ENCODE measurements at places on chromosomes 2 and 18. TPM values are rescaled to one million over a fixed set of nuclear protein-coding genes. Genes with fewer than 3 reads are reported as not detected.

DNA sequence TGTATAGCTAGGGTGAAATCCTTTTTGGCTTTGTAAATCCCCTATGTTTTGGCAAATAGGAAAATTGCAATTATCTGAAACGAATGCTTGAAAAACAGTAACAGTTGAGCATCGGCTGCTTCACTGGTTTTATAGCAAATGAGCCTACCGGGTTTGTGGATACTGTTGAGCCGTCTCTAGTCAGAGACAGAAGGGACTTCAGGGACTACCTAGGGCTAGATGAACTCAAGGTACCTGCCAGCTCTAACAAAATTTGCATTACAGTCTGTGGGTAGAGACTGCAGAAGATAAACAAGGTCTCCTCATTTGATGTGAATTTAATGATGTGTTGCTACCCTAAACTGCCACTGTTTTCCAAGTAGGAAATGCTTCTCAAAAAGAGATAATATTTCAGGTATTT, 101.1 kb downstream of the EML6 start:
- H3K36me3 ChIP-seq, result no peaks in the 10 kb centered on the region
- H3K4me1 ChIP-seq, result no peaks in the 10 kb centered on the region
- no peak overlapping the region for H3K27ac ChIP-seq
- no peak overlapping the region for H3K4me3 ChIP-seq
- H3K27me3 ChIP-seq, result no peaks in the 10 kb centered on the region

- peaks cover 20% of the 10 kb centered on the region for H3K36me3 ChIP-seq
- no peak overlapping the region for H3K4me3 ChIP-seq
- no peak for DNase-seq
- H3K27ac ChIP-seq, result no peak overlapping the region
Measured at GRCh38 chr2:170191166-170191866, 13.4 kb downstream of the MYO3B start.

- peaks cover 5% of the 10 kb centered on the region for H3K27me3 ChIP-seq
- peaks cover 6% of the 10 kb centered on the region for H3K36me3 ChIP-seq
- H3K27ac ChIP-seq, result no peak overlapping the region
- DNase-seq, result no peak
Measured at GRCh38 chr2:215315301-215315700, 3.4 kb downstream of the ATIC start.

DSG2 gene
- 8.2 TPM for total RNA-seq

- peaks cover 12% of the 10 kb centered on the region for H3K4me1 ChIP-seq
- no peak overlapping the region for H3K27ac ChIP-seq
- no peaks in the 10 kb centered on the region for H3K36me3 ChIP-seq
- no peak overlapping the region for H3K4me3 ChIP-seq
Measured at GRCh38 chr2:31233231-31233630, 721 bp upstream of the EHD3 start.

- H3K27me3 ChIP-seq, result peaks cover 2% of the 10 kb centered on the region
- DNase-seq, result no peak
- H3K4me3 ChIP-seq, result no peak overlapping the region
- H3K36me3 ChIP-seq, result peaks cover 9% of the 10 kb centered on the region
- no peak overlapping the region for H3K27ac ChIP-seq
Measured at GRCh38 chr2:126765395-126765794, 109.4 kb downstream of the GYPC start.

- peak overlapping the region; percentile 91 for H3K27ac ChIP-seq
- H3K4me3 ChIP-seq, result peak overlapping the region; percentile 91
- peaks cover 4% of the 10 kb centered on the region for H3K4me1 ChIP-seq
Measured at GRCh38 chr2:192194265-192194865, 368 bp downstream of the TMEFF2 start.

- H3K36me3 ChIP-seq, result peaks cover 17% of the 10 kb centered on the region
- no peak overlapping the region for H3K27ac ChIP-seq
Measured at GRCh38 chr2:106012591-106013347, 181.3 kb downstream of the UXS1 start.

DNA sequence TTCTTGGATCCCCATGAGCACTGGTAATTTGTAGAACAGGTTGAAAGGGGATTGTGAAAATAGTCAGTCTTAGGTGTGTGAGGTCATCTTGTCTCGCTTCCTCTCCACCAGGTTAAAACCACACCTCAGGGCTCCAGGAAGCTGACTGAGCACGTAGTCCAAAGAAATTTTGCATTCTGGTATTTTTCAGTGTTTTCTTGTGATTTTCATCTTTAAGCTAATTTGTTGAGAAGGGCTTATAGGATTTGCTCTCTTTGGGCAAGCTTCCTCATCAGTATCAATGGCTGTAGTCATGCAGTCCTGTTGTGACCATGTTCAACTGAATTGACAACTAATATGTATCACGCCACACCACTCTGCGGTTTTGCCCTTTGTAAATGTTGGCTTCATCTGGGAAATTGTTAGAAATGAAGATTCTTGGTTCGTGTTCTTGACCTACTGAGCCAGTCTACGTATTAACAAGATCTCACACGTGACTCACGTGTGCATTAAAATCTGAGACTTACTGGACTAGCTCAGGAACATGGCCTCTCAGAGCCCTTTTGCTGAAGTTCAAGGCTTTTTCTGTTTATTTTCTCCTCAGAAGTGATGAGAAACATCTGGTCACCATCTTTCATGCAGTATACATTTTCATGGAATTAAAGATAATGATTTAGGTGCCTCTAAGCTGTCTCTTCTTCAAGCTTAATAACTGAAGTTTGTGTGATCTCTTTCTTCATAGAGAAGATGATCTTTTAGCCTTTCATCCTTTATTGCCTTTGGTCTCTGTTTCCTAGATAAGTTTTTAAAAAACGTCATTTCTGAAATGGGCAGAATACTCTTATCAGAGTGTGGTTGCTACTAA, 32.8 kb downstream of the FMNL2 start:
- H3K36me3 ChIP-seq, result no peaks in the 10 kb centered on the region
- DNase-seq, result no peak
- no peak overlapping the region for H3K27ac ChIP-seq
- H3K4me3 ChIP-seq, result no peak overlapping the region
- peaks cover 3% of the 10 kb centered on the region for H3K27me3 ChIP-seq
- peaks cover 35% of the 10 kb centered on the region for H3K4me1 ChIP-seq

DNA sequence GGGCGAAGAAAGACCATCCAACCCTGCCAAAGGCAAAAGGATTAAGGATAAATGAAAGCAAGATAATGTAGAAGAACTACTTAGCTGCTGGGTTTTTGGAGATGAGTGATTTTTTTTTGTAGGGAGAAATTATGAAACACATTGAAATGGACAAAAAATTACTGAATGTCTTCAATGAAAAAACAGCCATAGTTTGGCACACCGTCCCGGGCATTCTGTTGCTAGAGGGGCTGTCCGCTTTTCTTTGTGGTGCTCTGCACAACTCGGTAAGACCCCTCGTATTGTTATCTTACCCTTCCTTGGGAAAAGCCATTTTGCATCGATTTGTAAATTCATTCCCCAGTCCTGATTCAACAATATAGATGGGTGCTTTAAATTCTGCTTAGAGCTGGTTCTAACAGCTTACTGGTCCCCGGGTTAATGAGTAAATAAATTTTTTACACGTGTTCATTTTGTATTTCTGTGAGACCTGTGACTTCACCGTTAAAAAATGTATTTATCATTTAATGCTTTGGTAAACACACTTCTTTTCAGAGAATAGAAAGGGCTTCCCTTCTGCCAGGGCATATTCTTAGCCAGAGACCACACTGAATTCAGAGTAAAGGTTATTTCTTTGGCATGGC, 912 bp upstream of the LAPTM4A start:
- no peaks in the 10 kb centered on the region for H3K36me3 ChIP-seq
- H3K27ac ChIP-seq, result no peak overlapping the region
- peaks cover 10% of the 10 kb centered on the region for H3K27me3 ChIP-seq

DNA sequence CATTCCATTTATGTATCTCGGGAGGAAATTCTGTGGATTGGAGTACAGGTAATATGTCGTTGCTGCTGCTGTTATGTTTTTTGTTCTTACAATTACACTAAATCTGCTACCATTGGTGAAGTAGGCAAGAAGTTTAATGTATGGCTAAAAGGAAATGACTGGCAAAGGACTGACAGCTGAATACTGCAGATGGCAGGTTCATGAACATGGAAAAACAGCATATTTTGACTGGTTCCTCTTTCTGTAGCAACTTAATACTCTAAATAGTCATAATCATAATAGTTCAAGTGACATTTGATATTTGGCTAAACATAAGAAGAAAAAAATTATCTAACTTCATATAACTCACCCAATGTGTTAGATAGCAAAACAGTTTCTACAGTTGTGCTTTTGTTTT, 84.5 kb upstream of the PGAP1 start:
- H3K27ac ChIP-seq, result peak overlapping the region; percentile 78
- H3K4me1 ChIP-seq, result peaks cover 45% of the 10 kb centered on the region
- peak overlapping the region; percentile 30 for H3K4me3 ChIP-seq
- DNase-seq, result no peak
- peaks cover 11% of the 10 kb centered on the region for H3K27me3 ChIP-seq

SOX11 gene
- 576 TPM for total RNA-seq

DNA sequence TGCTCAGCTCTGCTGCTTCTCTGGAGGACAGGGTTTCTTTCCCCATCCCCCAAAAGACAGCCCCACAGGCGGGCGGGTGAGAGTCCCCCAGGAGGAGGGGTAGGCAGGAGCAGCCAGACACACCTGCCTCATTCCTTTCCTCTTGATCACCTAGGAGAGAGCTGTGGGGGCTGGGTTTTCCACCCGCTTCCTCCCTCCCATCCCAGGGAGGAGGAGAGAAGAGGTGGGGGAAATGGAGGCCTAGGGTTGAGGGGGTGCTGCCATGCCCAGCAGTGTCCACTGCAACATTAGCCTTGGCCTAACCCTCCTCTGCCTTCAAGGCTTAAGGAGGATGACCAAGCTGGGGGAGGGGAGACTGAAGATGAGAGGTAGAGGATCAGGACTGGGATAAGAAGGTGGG, 14.7 kb downstream of the WNT10A start:
- DNase-seq, result no peak
- peaks cover 28% of the 10 kb centered on the region for H3K27me3 ChIP-seq
- peaks cover 33% of the 10 kb centered on the region for H3K4me1 ChIP-seq
- H3K4me3 ChIP-seq, result no peak overlapping the region
- peaks cover 5% of the 10 kb centered on the region for H3K36me3 ChIP-seq

MROH2A gene
- not detected for total RNA-seq

Measured in glutamatergic neuron (in vitro differentiated cells).